ENCODE measurements at places on chromosomes 11 and 22.

DNA sequence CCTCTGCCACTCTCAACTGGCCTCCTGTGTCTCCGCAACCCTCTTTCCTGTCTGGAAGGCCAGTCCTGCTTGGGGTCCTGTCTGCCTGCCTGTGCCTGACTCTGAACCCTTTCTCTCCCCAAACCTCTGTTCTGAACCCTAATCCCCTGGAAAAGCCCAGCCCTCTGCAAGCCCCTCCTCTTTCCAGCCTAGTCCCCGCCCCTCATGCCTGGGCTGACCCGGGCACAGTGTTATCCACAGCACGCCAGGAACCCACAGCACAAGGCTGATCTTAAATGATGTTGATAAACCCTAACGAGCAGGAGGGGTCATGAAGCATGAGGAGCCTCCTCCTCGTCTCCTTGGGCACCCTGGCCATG lies at the start of gene IFITM10:
IFITM10 (minus strand) TSS at position 115 of the 359 bp plus-strand sequence. CDS start 153 bp downstream, outside the sequence.
- no peak for DNase-seq

DNA sequence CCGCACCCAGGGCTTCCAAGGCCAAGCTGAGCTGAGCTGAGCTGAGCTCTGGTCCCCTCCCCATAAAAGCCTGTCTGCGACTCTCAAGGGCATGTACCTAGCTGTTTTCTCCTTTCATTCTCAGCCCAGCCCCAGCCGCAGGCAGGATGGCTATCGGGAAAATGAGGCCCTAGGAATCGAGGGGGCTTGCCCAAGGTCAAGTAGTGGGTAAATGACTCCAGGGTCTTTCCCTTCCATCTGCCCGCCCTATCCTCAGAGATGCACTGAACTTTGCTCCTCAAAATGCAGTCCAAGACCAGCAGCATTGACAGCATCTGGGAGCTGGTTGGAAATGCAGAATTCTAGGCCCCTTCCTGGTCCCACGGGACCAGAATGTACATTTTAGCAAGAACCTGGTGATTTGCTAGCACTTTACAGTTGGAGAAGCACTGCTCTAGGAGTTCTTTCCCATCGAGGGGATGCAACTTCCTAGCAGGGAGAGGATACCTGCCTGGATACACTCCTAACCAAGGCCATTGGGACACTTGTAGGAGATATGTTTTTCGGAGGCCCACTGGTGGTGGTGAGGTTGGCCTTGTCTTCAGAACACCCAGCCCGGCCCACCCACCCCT lies 43.2 kb upstream of the ACCSL start:
- no peak for DNase-seq

GRCh38 chr11:8082391-8083087 lies 1.5 kb downstream of the TUB start:
- DNase-seq: no peak

- no peak for DNase-seq
These were observed 722.6 kb upstream of the TENM4 start for GRCh38 chr11:80163441-80163840.

GRCh38 chr11:83054001-83054400 lies 17.7 kb downstream of the RAB30 start:
- no peak for DNase-seq

DNA sequence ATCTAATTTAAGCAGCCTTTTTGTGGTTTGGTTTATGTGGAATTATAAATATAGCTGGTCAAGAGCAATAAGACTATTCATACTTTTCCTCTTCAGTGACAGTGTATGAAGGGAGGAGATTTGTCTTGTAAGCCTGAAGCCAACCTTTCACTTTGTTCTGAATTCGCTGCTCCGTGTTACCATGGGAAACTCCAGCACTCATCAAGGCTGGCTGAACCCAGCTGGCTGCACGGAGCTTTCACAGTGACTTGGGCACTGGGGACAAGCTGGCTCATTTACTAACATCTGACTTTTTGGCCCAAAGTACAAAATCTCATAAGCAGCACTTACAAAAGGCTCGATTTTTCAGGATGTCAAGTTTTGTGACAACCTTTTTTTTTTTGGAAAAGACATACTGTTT lies 120.4 kb upstream of the GRIA4 start:
- DNase-seq: no peak

DNA sequence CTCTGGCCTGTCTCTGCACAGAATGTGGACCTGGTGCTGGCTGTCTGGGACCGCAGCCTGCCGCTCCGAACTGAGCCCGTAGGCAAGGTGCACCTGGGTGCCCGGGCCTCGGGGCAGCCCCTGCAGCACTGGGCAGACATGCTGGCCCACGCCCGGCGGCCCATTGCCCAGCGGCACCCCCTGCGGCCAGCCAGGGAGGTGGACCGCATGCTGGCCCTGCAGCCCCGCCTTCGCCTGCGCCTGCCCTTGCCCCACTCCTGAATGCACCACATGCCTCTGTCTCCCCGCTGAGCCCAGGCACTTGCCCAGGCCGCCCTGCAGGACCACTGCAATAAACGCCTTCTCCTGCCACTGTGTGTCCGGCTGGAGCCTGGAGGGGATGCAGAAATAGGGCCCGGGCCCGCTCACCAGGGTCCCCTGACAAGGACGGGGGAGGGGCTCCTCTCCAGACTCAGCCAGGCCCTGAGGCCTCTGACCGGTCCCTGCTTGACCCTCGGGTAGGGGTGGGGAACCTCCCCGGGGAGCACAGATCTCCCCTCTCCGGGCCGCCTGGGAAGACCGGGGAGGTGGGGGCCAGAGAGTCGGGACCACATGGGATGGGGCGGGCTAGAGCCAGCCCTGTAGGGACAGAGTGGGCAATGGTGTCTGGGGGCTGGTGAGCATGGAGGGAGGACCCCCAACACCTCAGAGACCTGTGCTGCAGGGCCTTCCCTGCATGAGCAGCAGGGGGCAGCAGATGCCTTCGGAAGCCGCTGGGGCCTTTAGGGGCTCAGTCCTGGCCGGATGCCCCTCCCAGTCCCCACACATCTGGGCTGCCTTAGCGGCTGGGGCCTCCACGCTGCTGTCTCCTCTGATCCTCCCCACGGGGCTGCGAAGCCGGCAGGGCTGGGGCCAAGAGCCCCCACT lies 1.4 kb upstream of the TNNI2 start:
- DNase-seq: peak; percentile 73

DNA sequence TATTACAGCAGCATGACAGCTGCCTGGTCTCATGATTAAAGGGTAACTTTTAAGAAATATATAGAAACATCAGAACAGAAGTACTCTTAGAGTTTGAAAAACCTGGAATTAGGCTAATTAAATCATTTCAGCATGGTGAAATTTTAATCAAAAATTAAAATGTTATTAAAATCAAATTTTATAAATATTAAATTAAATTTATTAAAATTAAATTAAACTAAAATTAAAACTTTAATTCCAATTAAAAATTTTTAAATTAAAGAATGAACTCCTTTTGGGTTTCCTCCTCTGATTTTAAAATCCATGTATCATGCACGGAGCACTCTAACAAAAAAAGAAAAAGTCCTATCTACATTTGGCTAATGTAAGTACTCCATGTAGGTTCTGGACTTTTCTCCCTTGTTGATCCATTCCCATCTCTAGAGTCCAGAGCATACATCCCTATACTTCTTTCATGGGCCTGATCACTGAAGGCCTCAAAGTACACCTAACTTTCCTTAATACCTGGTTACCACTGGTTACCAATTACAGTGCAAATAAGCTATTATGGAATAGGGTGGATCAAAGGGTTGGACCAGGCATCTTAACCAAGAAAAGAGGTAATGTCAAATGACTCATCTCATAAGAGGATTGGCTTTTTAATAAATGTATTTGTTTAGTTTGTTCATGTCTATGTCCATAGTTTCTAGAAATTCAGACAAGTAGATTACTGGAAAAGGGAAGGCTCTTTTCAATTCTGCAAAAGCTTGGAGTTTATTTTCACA lies 48.4 kb upstream of the MUC15 start:
- DNase-seq: no peak

- DNase-seq: no peak
These were observed 1.5 kb downstream of the MCHR1 start for GRCh38 chr22:40680819-40681183.

- no peak for DNase-seq
These were observed 62.7 kb downstream of the CSTPP1 start for GRCh38 chr11:46999217-46999616.

- DNase-seq: no peak
These were observed 360.0 kb downstream of the OPCML start for GRCh38 chr11:133172349-133172748.

GRCh38 chr11:1520209-1520662 lies 33.7 kb upstream of the MOB2 start:
- no peak for DNase-seq

DNA sequence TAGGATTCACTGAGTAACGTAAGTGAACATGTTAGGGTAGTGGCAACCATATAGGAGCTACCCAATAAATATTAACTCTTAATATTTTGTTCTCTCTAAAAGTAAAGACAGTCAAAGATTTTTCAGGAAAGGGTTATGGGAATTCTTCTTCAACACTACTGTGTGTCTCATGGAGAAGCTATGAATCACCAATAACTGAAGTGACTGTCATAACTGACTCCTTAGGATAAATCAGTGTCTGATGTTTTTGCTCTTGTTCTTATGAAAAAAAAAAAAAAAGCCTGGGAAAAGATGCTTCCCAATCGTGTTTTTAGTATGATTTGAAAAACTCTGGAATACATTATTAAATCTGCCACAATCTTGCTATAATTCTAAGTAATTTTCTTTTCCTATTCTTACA lies 111.2 kb upstream of the CEP126 start:
- no peak for DNase-seq

GRCh38 chr22:30457981-30458380 lies 13.8 kb downstream of the SEC14L3 start:
- no peak for DNase-seq

DNA sequence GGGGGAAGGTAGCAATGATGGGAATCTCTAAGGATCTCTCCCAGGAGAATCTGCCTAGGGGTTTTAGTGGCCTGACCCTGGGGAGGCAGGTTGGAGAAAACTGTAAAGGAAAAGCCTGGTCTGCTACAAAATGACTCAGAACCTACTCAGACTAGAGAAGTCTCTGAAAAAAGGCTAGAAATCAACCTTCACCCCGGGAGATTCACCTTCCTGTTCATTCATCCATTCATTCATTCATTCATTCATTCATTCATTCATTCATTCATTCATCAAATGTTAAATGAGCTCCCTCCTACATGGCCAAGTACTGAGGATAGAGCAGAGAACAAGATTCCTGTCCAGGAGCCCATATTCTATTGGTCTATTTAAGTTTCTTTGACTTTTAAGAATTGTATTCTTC lies 8.9 kb upstream of the ANKK1 start:
- no peak for DNase-seq

GRCh38 chr11:129933891-129934290 lies 38.5 kb upstream of the NFRKB start:
- DNase-seq: no peak
